ENCODE measurements at places on chromosomes 3 and 15. TPM values are rescaled to one million over a fixed set of nuclear protein-coding genes. Genes with fewer than 3 reads are reported as not detected.

- no peak for DNase-seq
Observed at GRCh38 chr15:68834346-68834745, 13.7 kb upstream of the ANP32A start.

GRCh38 chr3:107846279-107846852 is 244.5 kb downstream of the CD47 start:
- DNase-seq, result peak; percentile 64

ADGRG7 gene
- total RNA-seq, result not detected

GRCh38 chr3:172155897-172156585 is 116.7 kb downstream of the FNDC3B start:
- no peak for DNase-seq

DNA sequence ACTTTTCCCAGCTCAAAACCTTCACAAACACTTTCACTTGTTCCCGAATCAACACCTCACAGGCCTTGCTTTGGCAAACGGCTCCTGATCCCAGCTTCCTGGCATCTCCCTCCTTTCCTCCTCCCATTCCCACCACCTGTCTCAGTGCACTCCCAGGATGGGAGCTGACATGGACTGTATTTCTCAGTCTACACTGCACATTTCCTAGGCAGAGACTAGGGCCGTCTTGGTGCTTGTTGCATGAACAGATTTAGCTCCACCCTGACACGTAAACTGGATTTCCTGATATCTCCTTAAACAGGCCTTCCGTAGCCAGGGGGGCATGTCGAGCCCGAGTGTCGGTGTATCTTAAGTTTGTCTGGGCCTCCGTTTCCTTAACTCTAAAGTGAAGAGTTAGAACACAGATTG is 790 bp upstream of the WHAMM start:
- DNase-seq, result no peak

GP9 gene
- total RNA-seq, result not detected

DNA sequence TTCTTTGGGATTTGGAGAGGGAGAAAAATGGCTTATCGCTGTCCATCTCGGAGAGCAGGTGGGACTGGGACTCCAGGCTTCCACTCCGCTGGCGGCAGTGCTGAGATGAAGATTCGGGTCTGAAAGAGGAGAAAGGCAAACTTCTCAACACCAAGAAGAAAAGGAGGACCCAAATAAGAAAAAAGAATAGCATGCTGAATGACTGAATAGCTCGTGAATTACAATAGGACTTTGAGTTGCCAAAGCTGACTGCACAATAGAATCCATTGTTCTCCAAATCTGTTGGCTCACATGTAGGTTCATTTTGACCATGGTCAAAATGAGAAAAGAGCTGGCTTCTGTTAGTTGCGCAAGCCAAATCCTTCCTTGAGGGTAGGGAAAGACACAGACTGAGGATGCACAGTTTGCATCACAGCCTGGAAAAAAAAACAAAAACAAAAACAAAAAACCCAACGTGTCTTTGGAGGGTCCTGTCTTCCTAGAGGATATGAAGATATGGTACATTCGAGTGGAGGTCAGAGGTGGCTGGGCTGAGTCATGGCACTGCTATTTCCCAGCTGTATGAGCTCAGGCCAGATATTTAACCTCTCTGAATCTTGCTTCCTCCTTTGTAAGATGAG is 59.3 kb upstream of the LMOD3 start:
- peak; percentile 72 for DNase-seq

GRCh38 chr3:105722943-105723556 is 145.8 kb downstream of the CBLB start:
- DNase-seq, result no peak

GRCh38 chr3:62659660-62660059 is 215.6 kb downstream of the CADPS start:
- no peak for DNase-seq

DNA sequence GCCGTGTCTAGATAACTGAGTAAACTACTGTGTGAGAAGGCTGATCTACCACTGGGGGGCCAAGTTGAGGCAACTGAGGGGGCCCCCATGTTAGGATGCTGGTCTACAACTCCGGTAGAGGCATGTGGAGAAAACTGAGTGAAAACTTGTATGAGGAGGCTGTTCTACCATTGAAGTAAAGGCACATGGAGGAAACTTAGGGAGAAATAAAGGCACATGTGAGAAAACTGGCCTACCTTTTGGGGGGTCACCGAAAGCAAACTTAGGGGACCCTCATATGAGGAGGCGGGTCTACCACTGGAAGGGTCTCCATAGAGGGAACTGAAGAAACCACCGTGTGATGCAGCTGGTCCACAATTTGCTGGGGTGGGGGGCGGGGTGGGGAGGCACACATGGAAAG is 155.2 kb downstream of the FBLN2 start:
- DNase-seq, result no peak

CCR3 gene
- total RNA-seq, result not detected

Data from IMR-90 (cell line).